Vein endothelial cell (primary cell): ENCODE measurements at places on chromosomes 16 and 17. TPM values are rescaled to one million over a fixed set of nuclear protein-coding genes. Genes with fewer than 3 reads are reported as not detected.

Gene NATD1
- total RNA-seq: 4.2 and 5.9 TPM in 2 replicates

Gene KRTAP4-9
- total RNA-seq: not detected in 2 replicates

Gene KRTAP2-1
- total RNA-seq: not detected in 2 replicates

Gene C1QTNF1
- 2.9 and 4.3 TPM in 2 replicates for total RNA-seq

Gene HLF
- total RNA-seq: 0.19 and 0.33 TPM in 2 replicates

Gene DNASE1L2
- total RNA-seq: 0.65 and 0.67 TPM in 2 replicates

Gene KCNG4
- total RNA-seq: not detected in 2 replicates

Gene HOXB9
- total RNA-seq: 1.7 and 2.6 TPM in 2 replicates

Gene CLDN7
- 10.8 and 13.4 TPM in 2 replicates for total RNA-seq

Gene ZNF598
- 29.7 and 33.1 TPM in 2 replicates for total RNA-seq

Gene TBC1D3B
- 0.86 TPM in 1 of 2 replicates, not detected in the other for total RNA-seq

Gene SPNS2
- total RNA-seq: 36.3 and 44.2 TPM in 2 replicates

Gene ABCC11
- total RNA-seq: not detected in 2 replicates

Gene LRRC75A
- total RNA-seq: 2.6 and 2.9 TPM in 2 replicates

Gene HSD17B2
- total RNA-seq: 38.5 and 53.2 TPM in 2 replicates

Gene GLOD4
- total RNA-seq: 55.2 and 65.7 TPM in 2 replicates

Gene C16orf95
- 3.9 and 4.0 TPM in 2 replicates for total RNA-seq

Gene DNAI2
- not detected in 2 replicates for total RNA-seq

Gene KRTAP3-2
- not detected in 2 replicates for total RNA-seq

Gene CHST4
- total RNA-seq: not detected in 2 replicates

Gene MED31
- 8.5 and 10.8 TPM in 2 replicates for total RNA-seq

Gene SLFN14
- under 0.01 TPM in 1 of 2 replicates, not detected in the other for total RNA-seq

Gene RPH3AL
- 11.9 and 18.0 TPM in 2 replicates for total RNA-seq

Gene DCTN5
- total RNA-seq: 66.0 and 85.2 TPM in 2 replicates

Gene BRIP1
- total RNA-seq: 5.2 and 11.0 TPM in 2 replicates

Gene LRRC37B
- total RNA-seq: 11.1 and 14.6 TPM in 2 replicates

Gene LUC7L
- total RNA-seq: 42.5 and 45.9 TPM in 2 replicates

Gene CORO6
- total RNA-seq: 2.2 and 2.3 TPM in 2 replicates

Gene CALB2
- not detected in 2 replicates for total RNA-seq

Gene ABCA9
- 6.4 and 8.5 TPM in 2 replicates for total RNA-seq

Gene RFWD3
- 26.8 and 41.0 TPM in 2 replicates for total RNA-seq

Gene TBC1D3D
- total RNA-seq: not detected in 2 replicates

Gene CA10
- not detected in 2 replicates for total RNA-seq

Gene NPIPB8
- total RNA-seq: 0.10 and 0.33 TPM in 2 replicates

Gene CA5A
- not detected in 2 replicates for total RNA-seq

Gene SOST
- not detected in 2 replicates for total RNA-seq

Gene CMTM2
- total RNA-seq: not detected in 2 replicates

Gene IL34
- 1.9 and 2.9 TPM in 2 replicates for total RNA-seq

Gene STX1B
- 0.33 and 0.48 TPM in 2 replicates for total RNA-seq

Gene MRPL38
- 41.0 and 42.8 TPM in 2 replicates for total RNA-seq

Gene GDPD1
- total RNA-seq: 2.6 and 3.2 TPM in 2 replicates

Gene VAT1L
- 1.7 and 2.3 TPM in 2 replicates for total RNA-seq

Gene ZDHHC1
- 8.5 and 13.1 TPM in 2 replicates for total RNA-seq

Gene SLC6A4
- 0.48 and 0.65 TPM in 2 replicates for total RNA-seq
